ENCODE measurements at places on chromosomes 6 and 20. TPM values are rescaled to one million over a fixed set of nuclear protein-coding genes. Genes with fewer than 3 reads are reported as not detected.

The RAET1G gene
- total RNA-seq = not detected

The GSTA2 gene
- 0.14 TPM for total RNA-seq

The CST5 gene
- not detected for total RNA-seq

The HTR1E gene
- total RNA-seq = not detected

The ZSWIM3 gene
- 8.0 TPM for total RNA-seq

The FILIP1 gene
- 1.9 TPM for total RNA-seq

The BRD2 gene
- total RNA-seq = 113 TPM

DNA sequence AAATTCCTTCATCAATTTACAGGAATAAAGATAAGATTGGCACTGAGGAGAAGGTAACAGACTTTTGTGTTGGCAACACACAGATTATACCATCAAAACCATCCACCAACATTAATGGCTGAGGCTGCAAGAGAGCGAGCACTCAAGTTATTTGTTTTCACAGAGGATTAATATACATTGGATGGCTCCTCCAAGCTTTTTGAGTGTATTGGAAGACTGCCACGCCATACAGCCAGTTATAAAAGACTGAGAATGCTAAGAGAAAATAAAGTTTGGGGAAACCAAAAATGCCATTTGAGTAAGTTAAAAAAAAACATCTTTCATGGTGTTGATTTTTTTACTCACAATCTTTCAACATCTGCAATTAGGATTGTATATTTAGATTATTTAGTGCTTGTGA is 973.8 kb upstream of the SLC35B3 start:
- H3K27ac ChIP-seq = no peak overlapping the region
- no peaks in the 10 kb centered on the region for H3K4me1 ChIP-seq
- H3K27me3 ChIP-seq = no peaks in the 10 kb centered on the region
- H3K4me3 ChIP-seq = no peak overlapping the region

DNA sequence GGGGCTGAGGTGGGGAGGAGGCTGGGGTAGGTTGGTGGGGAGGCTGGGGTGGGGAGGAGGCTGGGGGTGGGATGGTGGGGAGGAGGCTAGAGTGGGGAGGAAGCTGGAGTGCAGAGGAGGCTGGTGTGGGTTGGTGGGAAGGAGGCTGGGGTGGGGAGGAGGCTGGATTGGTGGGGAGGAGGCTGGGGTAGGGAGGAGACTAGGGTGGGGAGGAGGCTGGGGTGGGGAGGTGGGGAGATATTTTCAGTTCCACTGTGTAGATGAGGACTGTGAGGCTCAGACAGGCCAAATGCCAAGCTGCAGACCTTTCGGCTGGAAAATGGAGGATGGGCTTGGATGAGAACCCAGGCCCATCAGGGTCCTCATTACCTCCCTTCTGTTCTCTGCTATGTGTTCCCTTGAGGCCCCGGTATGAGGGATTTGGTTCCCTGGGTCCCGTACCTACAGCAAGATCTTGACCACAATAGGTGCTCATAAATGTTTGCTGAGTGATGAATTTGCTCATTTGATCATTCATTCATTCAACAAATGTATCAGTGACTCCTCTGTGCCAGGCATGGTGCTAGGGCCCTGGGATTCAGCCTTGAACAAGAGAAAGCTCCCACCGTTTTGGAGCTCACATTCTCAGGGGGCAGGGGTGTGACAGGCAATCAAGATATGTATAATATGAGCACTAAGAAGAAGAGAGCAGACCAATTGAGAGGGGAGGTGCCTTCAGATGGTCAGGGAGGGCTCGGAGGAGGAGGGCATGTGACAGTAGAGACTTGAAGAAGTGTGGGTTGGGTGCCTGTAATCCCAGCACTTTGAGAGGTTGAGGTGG is 36.1 kb upstream of the NOL4L start:
- H3K27ac ChIP-seq = no peak overlapping the region
- DNase-seq = no peak
- no peaks in the 10 kb centered on the region for H3K27me3 ChIP-seq
- no peaks in the 10 kb centered on the region for H3K36me3 ChIP-seq
- no peak overlapping the region for H3K4me3 ChIP-seq

- DNase-seq = no peak
- H3K4me3 ChIP-seq = no peak overlapping the region
- H3K27ac ChIP-seq = no peak overlapping the region
- H3K27me3 ChIP-seq = no peaks in the 10 kb centered on the region
- no peaks in the 10 kb centered on the region for H3K36me3 ChIP-seq
Measured at GRCh38 chr6:153231048-153231646, 100.1 kb upstream of the RGS17 start.

- H3K4me1 ChIP-seq = peaks cover 6% of the 10 kb centered on the region
- H3K4me3 ChIP-seq = no peak overlapping the region
- H3K36me3 ChIP-seq = no peaks in the 10 kb centered on the region
- H3K27me3 ChIP-seq = peaks cover 6% of the 10 kb centered on the region
Measured at GRCh38 chr6:168278904-168279303, 40.7 kb downstream of the DACT2 start.

DNA sequence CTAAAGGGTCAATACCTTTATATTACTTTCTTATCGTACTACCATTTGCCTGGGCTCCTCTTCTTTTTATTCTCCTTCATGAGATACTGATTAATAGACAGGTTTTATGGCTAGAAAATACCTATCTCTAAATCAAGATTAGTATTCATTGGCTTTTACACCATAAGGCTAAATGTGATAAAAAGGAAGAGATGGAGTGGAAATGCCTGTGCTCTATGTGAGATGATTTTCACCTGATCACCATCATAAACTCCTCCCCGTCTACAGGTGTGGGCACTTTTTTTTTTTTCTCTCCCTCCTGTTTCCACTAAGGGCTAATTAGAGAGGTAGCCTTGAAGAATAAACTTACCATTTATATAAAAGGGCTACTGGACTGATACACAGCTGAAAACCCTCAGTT is at the start of gene GLYATL3:
TSS of gene GLYATL3 (plus strand) at position 301 of the 400 bp plus-strand sequence. CDS start 12,068 bp downstream, outside the sequence.
- H3K4me3 ChIP-seq = no peak within 1 kb of the TSS
- no peaks in the 10 kb centered on the region for H3K27me3 ChIP-seq
- H3K36me3 ChIP-seq = peaks cover 5% of the 10 kb centered on the region
- H3K4me1 ChIP-seq = no peaks in the 10 kb centered on the region
- no peak for DNase-seq

DNA sequence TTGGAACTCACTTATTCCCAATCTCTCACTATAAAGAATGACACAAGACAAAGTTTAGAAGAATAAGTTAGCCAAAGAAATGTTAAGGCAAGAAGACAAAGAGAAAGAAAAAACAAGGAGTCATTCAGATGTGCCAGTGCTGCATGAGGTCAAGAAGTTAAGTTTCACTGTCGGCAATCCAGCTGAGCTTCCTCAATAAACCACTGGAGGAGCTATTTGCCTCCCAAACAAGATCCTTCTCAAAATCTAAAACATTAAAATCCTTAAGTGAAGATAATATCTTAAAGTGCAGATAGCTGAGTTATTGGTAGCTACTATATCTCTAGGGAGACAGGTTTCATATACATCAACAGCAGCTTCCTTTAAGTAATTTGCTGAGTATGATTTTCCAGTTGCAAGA is 512.3 kb downstream of the HDGFL1 start:
- H3K27me3 ChIP-seq = no peaks in the 10 kb centered on the region
- H3K4me3 ChIP-seq = no peak overlapping the region
- H3K27ac ChIP-seq = no peak overlapping the region
- DNase-seq = no peak
- no peaks in the 10 kb centered on the region for H3K4me1 ChIP-seq
- no peaks in the 10 kb centered on the region for H3K36me3 ChIP-seq

DNA sequence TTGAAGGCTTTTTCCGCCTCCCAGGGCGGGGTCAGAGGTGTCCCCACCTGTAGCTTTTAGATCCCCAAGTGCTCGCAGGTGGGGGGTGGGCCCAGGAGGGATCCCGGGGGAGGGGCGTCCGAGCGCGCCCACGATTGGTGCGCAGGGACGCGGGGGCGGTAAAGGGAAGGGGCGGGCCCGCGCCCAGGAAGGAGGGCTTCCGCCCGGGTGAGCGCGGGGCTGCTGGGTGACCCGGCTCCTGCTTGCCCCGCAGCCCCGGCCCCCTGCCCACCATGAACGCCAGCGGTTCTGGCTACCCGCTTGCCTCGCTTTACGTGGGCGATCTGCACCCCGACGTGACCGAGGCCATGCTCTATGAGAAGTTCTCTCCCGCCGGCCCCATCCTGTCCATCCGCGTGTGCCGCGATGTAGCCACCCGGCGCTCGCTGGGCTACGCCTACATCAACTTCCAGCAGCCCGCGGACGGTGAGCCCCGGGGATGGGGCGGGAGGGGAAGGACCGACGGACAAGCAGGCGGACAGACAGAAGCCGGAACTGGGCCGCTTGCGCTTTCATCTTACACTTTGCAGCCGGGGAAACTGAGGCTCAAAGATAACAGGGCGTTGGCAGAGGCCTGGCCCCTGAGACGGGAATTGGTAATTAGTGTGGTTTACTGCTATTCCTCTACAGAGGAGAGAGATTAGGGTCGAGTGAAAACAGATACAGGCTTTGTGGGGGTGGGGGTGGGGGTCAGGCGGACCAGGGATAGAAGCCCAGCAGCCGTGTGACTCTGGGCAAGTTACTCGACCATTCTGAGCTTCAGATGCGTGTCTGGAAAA is at the start of gene PABPC1L:
TSS of gene PABPC1L (plus strand) at position 189 of the 818 bp plus-strand sequence. CDS start at position 273, 84 bp downstream.
- no peak within 1 kb of the TSS for H3K27ac ChIP-seq
- peaks cover 37% of the 10 kb centered on the region for H3K36me3 ChIP-seq
- H3K4me3 ChIP-seq = peak within 1 kb of the TSS; percentile 67
- DNase-seq = no peak
- peaks cover 12% of the 10 kb centered on the region for H3K4me1 ChIP-seq

DNA sequence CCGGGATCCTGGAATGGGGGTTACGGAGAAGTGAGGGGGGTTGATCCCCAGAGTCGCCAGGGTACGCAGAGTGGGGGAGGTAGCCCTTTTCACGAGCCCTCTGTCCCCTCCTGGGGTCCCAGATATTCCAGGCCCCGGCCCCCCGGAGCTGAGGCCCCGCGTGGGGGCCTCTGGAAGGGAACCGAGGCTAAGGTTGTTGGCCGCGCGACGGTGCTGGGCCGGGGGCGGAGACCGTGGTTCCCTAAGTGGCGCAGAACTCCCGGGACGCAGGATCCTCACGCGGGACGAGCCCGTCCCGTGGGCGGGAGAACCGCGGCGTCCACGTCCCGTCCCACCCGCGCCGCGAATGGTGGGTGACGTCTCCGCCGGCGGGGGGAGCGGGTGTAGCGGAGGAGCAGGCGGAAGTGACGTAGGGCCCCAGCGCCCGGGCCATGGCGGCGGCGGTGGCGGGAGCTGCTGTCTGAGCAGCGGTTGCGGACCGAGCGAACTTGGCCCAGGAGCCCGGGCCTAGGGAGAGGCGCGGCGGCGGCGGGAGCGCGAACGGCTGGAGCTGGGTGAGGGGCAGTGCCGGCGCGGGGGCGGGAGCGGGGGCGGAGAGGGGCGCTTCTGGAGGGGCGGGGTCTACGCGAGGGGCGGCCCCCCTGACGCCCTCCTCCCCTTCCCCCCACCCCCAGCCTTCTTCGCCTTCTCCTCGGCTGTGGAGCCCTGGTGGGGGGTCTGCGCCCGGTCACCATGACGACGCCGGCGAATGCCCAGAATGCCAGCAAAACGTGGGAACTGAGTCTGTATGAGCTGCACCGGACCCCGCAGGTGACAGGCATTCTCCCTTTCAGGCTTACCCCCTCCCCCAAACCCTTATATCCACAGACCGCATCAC is at the start of gene RING1:
TSS of gene RING1 (plus strand) at position 410 of the 877 bp plus-strand sequence. CDS start at position 733, 323 bp downstream.
- peaks cover 31% of the 10 kb centered on the region for H3K27me3 ChIP-seq
- DNase-seq = peak; percentile 84
- peak within 1 kb of the TSS; percentile 74 for H3K27ac ChIP-seq
- H3K4me3 ChIP-seq = peak within 1 kb of the TSS; percentile 82
- peaks cover 35% of the 10 kb centered on the region for H3K36me3 ChIP-seq

DNA sequence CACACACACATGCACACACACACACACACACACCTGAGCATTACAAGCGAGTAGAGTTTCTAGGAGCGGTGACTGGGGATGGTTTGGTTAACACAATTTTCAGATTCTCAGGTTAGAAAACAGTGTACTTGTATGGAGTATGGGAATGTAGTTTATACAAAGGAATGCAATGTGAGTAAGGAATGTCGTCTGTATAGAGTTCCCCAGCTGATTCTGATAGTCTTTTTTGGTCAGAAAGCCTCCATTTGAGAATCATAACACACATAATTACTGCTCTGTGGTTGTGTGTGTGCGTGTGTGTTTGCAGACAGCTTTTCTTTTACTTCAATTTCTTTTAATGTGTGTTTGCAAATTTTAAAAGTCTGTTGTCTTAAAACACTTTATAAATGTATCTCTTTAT is 93.2 kb downstream of the MYO6 start:
- DNase-seq = no peak
- H3K27ac ChIP-seq = no peak overlapping the region
- H3K27me3 ChIP-seq = no peaks in the 10 kb centered on the region
- no peak overlapping the region for H3K4me3 ChIP-seq
- H3K36me3 ChIP-seq = no peaks in the 10 kb centered on the region
- H3K4me1 ChIP-seq = no peaks in the 10 kb centered on the region

DNA sequence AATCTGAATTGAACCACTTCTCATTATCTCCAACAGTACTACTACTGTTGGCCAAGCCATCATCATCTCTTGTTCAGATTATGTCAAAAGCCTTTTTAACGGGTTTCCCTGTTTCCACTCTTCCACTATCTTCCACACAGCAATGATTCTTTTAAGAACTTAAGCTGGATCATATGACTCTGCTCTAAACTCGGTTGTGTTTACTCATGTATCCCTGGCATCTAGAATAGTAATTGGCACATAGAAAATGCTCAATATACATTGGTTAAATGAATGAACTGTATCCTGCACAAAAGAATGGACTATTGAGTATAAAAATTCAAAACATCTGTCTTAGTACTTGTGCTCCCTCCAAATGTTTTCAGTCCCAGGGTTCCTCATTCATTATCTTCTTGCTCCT is 2.8 kb upstream of the COX7A2 start:
- peaks cover 3% of the 10 kb centered on the region for H3K27me3 ChIP-seq
- no peaks in the 10 kb centered on the region for H3K36me3 ChIP-seq
- H3K4me1 ChIP-seq = no peaks in the 10 kb centered on the region
- no peak overlapping the region for H3K4me3 ChIP-seq
- H3K27ac ChIP-seq = no peak overlapping the region

GRCh38 chr6:48311301-48311700 is 200.3 kb upstream of the PTCHD4 start:
- no peaks in the 10 kb centered on the region for H3K27me3 ChIP-seq
- H3K27ac ChIP-seq = no peak overlapping the region
- no peaks in the 10 kb centered on the region for H3K36me3 ChIP-seq

GRCh38 chr6:90351696-90352095 is 55.1 kb upstream of the BACH2 start:
- H3K36me3 ChIP-seq = no peaks in the 10 kb centered on the region
- DNase-seq = no peak
- no peak overlapping the region for H3K4me3 ChIP-seq
- no peaks in the 10 kb centered on the region for H3K27me3 ChIP-seq
- H3K4me1 ChIP-seq = peaks cover 7% of the 10 kb centered on the region

GRCh38 chr6:46302176-46302575 is 131.4 kb upstream of the ENPP5 start:
- no peak overlapping the region for H3K27ac ChIP-seq
- no peak for DNase-seq
- no peaks in the 10 kb centered on the region for H3K27me3 ChIP-seq
- H3K36me3 ChIP-seq = no peaks in the 10 kb centered on the region
- H3K4me1 ChIP-seq = no peaks in the 10 kb centered on the region
